ENCODE measurements at places on chromosomes 6 and 20.

DNA sequence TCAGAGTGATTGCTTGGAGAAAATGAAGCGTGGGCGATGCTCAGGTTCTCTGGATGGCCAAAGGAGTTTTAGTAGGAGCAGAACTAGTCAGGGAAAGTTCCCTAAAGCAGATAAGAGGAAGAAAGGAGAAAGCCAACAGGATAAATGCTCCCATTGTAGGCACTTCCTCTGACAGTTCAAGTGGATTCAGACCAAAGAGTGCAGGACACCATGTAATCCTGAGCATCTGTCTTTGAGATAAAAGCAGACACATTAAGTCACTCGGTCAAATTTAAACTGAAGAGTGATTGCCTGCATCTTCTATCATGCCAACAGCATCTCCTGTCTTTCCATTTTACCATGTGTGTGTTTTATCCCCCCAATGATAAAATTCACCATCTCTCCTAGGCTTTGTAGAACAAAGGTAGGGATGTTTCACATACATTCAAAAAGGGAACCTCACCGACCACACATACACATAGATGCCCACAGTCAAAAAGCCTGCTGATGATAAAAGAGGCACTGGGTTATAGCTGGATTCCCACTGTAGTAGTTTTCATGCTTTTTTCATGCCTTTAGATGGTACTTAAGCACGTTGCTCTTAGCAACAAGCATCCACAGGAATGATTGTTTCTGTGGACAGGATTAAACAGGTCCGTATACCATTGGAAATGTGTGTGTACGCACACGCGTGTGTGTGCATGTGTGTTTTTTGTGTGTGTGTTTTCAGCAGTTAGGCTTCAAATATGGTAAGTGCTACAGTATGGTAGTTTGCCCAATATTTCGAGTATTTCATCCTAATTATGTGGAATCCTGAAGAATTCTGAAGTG, 7.0 kb downstream of the GRIK2 start:
- DNase-seq = no peak

- no peak for DNase-seq
Observed at GRCh38 chr6:42177514-42178364, 4.6 kb downstream of the GUCA1A start.

- DNase-seq = no peak
Observed at GRCh38 chr20:46557231-46557956, 6.9 kb upstream of the OCSTAMP start.

- no peak for DNase-seq
Observed at GRCh38 chr6:114997813-114998292, 655.0 kb upstream of the HS3ST5 start.

DNA sequence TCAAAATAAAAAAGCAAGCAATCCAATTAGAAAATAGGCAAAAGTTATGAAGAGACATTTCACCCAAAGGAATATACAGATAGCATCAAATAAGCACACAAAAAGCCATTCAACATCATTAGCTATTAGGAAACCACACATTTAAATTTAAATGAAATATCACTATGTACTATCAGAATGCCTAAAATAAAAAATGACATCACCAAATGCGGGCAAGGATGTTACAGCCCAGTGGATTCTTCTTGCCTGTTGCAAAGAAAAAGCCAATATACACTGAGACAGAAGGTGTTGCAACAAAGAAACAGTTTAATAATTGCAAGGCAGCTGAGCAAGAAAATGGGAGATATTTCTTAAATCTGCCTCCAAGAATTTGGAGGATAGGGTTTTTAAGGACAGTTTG, 31.0 kb upstream of the MBOAT1 start:
- DNase-seq = no peak

DNA sequence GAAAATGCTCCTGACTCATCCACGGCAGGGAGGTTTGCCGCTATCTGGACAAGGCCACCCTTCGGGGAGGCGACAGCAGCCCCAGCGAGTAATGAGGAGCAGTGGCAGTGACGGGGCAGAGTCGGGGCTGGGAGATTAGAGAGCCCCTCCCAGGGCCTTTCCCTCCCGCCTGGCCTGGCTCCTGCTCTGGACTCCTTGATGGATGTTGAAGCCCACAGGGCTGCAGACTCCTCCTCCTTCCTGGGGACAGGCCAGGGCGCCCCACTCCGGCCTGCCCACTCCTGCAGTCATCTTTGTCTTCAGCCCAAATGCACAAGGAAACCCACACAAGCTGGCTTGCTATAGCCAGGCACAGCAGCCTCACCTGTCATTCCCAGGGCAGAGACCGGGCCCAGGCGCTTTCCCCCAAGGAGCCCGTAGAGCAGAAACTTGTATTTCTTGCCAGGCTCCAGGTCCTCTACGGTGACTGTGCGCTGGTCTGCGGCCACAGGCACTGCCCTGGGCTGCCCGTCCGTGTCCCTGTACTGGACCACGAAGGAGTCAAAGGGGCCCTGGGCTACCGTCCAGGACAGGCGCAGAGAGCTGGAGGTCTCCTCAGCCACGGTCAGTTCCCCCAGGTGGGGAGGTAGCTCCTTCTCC, 7.7 kb downstream of the CYP21A2 start:
- DNase-seq = no peak

DNA sequence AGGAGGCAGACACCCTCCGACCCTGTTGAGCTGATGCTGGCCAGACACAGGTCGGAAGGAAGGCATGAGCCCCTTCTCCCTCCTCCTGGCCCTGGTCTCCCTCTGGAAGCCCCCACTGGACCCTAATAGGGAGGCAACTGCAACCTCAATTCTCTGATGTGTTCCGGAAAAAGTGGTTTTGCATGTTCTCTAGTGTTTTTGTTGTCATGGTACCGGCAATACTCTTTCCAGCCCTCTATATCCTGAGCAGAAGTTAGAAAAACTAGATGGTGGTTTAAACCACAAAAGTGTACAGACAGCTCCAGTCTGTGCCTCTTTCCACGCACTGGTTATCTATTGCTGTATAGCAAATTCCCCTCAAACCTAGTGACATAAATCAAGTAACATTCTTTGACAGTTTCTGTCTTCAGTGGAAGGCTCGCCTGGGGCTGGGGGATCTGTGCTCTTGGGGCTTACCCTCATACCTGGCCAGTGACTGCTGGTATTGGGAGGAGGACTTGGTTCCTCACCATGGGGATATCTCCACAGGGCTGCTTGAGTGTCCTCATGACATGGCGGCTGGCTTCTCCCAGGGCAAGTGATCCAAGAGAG, 37.0 kb downstream of the SYTL3 start:
- DNase-seq = no peak

- no peak for DNase-seq
Observed at GRCh38 chr6:1597924-1598323, 11.8 kb upstream of the FOXC1 start.

- DNase-seq = no peak
Observed at GRCh38 chr6:34524971-34525370, 31.2 kb downstream of the SPDEF start.

- DNase-seq = no peak
Observed at GRCh38 chr6:116210750-116211425, 43.0 kb downstream of the TSPYL4 start.

GRCh38 chr20:19498756-19499155, 259.3 kb upstream of the RIN2 start:
- DNase-seq = no peak

GRCh38 chr20:19096843-19097242, 115.6 kb upstream of the SLC24A3 start:
- no peak for DNase-seq

DNA sequence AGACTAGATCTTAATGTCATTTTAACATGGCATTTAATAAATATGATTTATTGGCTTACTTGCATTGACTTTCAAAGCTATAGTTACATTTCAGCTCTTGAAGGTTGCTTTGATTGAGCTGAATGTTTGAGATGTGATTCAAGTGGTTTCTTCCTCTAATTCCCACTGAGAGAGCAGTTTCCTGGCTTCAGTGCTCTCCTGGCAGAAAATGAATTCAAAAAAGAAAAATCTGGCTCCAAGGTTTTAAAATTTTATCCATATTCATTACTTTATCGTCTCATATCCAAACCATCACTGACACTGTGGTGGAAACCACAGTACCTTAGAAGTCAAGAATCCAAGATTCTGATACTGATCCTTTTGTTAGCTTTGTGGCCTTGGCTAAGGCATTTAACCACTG, 263.1 kb upstream of the HSF2 start:
- no peak for DNase-seq

Data from activated CD8-positive, alpha-beta memory T cell treated with anti-CD3 and anti-CD28 coated beads for 4 hours (primary cell).